ENCODE measurements at places on chromosomes 1 and 21.
A peak's percentile ranks its signal among the peaks of the same experiment; 100 is the strongest.

- DNase-seq = no peak
Measured at GRCh38 chr1:2584686-2585317, 1.8 kb upstream of the PRXL2B start.

DNA sequence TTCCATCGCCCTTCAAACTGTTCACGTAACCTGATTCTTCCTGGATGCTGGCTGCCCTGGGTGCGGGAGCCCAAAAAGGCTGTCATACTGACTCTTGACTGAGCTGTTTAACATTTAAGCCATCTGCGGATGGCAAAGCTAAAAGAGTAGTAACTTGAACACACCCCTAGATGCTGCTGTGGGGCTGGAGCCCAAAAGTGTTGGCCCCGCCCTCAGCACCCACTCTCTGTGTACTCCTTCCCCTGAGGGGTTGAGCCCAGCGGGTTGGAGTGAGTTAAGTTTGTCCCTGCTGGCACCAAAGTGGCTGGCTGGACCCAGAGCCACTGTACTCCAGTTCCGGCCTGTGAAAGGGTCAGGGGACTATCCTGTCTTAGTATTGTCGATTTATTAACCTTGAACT is 640.6 kb downstream of the PTPRU start:
- no peak for DNase-seq

DNA sequence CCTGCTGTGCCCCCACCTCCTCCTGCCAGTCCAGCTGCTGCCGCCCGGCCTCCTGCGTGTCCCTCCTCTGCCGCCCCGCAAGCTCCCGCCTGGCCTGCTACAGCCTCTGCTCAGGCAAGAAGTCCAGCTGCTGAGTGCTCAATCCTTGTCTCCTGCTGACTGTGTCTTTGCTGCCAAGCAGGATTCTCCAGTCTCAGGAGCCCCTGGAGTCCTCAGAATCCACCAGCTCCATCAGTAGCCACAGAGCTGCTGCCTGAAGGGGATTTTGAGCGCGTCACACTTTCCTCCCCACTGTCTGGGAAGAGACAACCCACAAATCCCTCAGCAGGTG is 973 bp downstream of the KRTAP10-11 start:
- no peak for DNase-seq

- no peak for DNase-seq
Measured at GRCh38 chr1:66274634-66275033, 259.3 kb upstream of the SGIP1 start.

DNA sequence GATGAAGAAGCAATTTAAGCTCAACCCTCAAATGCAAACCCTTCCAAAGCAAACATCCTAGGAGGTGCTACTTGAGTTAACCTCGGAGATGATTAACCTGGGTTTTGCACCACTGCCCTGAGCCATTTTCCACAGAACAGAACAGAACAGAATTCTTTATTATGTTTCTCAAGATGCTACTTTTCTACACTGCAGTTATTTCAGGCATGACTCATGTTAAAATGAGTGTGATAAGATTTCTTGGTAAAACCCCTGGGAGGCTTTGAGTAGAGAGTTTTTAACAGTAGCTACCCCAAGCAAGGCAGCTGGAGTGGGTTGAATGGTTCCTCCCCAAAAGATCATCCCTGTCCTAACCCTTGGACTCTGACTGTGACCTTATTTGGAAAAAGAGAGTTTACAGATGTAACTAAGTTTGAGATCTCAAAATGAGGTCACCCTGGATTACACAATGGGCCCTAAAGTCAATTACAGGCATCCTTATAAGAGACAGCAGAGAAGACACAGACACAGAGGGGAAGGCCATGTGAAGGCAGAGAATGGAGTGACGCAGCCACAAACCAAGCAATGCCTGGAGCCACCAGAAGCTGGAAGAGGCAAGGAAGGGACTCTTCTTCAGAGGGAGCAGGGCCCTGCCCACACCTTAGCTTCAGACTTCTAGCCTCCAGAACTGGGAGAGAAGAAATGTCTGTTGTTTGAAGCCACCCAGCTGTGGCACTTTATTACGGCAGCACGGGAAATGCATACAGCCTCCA is 153.4 kb downstream of the ETS2 start:
- no peak for DNase-seq

GRCh38 chr1:68717330-68717729 is 220.4 kb upstream of the DEPDC1 start:
- no peak for DNase-seq

- DNase-seq = no peak
Measured at GRCh38 chr1:110643879-110644472, 30.8 kb downstream of the KCNA3 start.

GRCh38 chr1:76759950-76760349 is 107.3 kb upstream of the ST6GALNAC5 start:
- DNase-seq = no peak

GRCh38 chr1:6743189-6744101 is 41.8 kb upstream of the CAMTA1 start:
- peak; percentile 41 for DNase-seq

GRCh38 chr21:34834290-34834689 is 165.5 kb downstream of the CLIC6 start:
- DNase-seq = no peak

GRCh38 chr1:77413541-77414335 is 131.9 kb downstream of the AK5 start:
- DNase-seq = no peak

- DNase-seq = no peak
Measured at GRCh38 chr1:223332997-223333396, 31.0 kb downstream of the SUSD4 start.

DNA sequence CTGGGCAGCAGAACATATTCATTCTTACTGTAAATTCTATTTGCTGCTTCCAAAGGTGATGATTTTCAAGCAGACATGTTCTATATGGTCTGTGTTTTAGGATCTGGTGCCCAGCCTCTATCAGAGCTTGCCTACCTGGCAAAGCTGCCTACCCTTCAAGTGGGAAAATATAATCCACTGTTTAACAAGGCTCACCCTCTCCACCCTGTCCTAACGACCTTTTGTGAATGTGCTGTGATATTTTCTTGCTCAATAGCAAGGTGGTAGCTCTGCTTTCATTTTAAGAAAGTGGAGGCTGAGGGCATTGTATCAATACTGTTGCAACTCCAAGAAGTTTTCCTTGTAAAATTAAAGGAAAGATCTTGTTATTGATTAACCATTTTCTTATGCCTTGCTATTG is 26.0 kb upstream of the AGO1 start:
- DNase-seq = no peak

DNA sequence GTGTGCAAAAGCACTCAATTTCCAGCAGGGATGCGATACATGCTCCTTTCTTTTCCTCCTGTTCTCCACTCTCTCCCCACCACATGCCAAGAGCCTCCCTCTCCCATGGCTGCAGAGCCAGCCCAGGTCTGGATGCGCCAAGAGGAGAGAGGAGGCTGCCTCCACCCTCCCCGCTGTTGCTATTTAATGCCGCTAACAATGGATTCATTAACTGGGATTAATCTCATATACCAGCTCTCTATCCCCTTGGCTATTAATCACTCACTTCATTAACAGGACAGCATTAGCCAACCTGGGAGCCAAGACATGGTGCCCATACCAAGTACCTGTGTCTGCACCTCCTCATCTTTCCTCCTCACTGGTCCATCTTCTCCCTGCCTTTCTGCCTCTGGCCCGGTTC is 49.1 kb upstream of the SCMH1 start:
- no peak for DNase-seq

GRCh38 chr1:111193712-111194480 is 6.5 kb downstream of the DENND2D start:
- no peak for DNase-seq

- no peak for DNase-seq
Measured at GRCh38 chr1:32372149-32372756, 9.9 kb downstream of the TSSK3 start.

DNA sequence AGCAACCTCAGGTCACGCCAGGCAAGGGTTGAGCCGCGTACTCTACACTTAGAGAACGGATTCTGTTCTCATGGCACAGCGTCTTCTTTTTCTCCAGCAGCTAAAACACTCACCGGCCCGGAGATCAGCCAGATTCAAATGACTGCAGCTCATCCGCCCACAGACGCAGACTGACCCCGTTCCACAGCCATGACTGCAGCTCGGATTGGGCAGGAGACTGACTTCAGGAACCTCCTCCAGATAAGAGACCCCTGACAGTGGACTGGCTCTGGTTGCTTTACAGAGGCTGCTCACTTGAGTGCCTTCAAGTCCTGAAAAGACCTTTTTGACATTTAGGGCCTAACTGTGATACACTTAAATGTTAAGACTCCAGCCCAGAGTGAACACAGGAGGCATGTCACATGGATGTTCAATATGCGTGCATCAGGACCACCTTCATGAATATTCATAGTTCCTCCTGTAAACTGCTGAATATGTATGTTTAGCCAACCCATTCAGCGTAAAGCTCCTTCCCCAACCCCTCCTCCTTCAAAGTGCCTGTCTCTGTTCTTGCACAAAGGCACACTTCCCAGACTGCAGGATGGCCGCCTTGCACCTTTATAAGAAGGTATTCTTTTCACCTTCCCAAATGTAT is 42.6 kb downstream of the BACE2 start:
- DNase-seq = no peak

- DNase-seq = no peak
Measured at GRCh38 chr1:183840140-183840539, 35.2 kb downstream of the RGL1 start.

- peak; percentile 34 for DNase-seq
Measured at GRCh38 chr1:116334868-116335635, 38.0 kb upstream of the ATP1A1 start.

GRCh38 chr1:229507502-229507901 is 639 bp downstream of the NUP133 start:
- DNase-seq = no peak

DNA sequence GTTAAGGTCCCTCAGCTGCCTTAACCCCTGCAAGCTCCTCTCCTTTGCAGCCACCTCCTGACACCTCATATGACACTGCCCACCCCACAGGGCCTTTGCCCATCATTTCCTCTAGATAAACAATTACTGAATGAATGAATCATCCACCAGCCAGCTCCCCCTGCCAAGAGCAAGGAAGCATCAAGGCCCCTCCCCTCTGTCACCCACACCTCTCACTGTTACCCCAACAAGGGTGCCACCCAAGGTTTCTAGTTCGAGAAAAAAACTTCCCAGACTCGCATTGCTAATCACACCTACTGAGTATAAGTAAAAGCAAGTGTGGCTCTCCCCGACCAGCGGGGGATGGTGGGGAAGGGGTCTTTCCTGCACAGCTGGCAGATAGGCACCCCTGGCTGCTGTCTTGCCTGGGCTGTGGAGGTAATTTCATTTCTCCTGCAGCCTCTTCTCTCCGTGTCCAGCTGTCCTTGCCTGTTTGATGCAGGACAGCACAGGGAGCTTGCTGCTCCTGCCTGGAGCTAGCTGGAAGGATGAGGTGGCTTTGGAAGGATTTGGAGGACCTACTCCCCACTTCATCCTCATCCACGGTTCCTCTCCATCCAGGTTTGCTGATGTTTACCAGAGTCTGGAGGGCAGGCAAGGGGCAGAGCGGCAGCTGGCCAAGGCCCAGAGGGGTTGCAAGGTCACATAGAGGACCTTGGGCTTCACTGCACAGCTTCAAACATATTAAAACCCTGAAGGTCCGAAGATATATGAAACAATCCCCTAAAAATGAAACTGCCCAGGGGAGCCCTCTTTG is 33.1 kb upstream of the LBR start:
- DNase-seq = no peak

DNA sequence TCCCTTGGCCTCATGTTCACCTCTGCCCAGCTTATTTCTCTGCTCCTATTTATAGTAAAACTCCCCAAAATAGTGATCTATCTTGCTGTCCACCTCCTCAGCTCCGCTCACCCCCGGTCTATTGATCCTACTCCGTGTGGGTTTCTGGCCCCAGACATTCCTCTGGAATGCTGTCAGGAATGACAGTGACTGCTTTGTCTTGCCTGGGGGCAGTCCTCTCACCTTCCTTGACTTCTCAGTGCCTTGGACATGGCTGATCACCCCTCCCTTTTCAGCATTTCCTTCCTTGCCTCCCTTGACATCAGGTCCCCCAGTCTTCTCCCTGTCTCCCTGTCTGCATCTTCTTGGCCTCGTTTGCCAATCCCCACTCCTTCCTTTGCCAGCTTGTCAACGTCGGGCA is 108.1 kb upstream of the BACE2 start:
- DNase-seq = no peak

DNA sequence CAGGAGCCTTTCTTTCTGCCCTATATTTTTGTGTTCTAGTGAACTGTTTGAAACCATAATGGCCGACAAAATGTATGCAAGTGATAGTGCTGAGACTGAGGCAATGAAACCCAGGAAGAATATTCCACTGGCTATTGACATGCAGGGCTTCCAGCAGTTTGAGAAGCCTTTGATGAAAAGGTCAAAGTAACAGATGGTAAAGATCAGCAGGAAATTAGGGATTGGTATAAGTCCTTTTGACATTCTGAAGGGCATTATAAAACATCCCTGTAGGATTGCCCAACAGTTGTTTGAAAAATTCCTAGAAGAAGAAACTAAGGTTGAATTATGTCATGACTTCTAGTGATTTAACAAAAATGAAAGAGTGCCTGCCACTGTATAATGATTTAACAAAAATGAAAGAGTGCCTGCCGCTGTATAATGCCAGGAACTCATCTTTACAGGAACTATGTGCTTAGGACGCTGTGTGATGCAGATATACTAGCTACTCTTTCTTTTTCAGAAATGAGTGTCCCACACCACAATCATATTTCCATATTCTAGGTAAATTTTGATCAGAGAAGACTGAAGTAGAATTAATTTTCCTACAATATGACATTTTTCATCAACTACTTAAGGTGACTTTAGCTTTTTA is 283.9 kb upstream of the ST6GALNAC5 start:
- DNase-seq = peak; percentile 22

DNA sequence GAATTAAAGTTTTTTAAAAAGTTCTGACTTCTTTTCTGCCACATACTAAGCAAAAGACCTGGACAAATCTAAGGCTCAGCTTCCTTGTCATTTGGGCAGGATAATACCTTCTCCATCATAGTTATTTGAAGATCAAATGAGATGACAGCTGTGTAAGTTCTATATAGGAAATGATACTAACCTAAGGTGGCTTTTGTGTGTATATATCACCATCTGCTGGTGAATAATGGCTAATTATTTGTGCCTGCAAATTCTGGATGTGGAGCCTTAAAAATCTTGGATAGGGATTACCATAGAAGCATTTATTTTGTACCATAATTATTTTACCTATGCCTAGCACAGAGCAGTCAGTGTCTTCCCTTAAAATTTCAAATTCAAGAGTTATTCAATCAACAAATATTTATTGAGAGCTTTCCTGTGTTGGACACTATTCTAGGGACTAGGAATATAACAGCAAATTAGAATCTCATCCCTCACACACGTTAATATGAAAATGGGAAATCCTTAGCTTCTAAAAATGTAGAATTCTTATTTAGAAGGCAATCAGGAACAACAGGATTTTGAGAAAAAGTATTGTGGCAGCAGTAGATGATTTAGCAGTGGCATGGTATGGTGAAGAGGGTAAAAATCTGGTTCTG is 89.8 kb downstream of the TMEM200B start:
- DNase-seq = peak; percentile 48

DNA sequence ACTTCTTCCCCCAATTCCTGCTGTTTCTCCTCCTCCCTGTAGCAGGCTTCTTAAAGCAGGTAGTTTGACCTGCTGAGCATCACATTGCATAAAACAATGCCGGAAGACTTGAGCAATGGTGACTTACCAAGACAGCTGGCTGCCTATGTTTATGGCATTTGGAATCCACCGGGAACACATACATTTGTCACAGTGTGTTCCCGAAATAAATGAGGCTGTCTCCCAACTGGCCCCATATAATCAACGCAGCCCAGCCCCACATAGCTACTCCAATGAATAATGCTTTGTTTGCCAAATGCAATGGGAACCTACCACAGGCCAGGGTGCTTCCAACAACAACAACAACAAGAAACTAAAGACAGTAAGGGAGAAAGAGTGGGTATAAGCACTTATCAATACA is 186.1 kb upstream of the MAP1LC3C start:
- no peak for DNase-seq

GRCh38 chr1:187264995-187265602 is 436.4 kb downstream of the PLA2G4A start:
- DNase-seq = peak; percentile 49
